ENCODE measurements at places on chromosomes 2 and 18.

DNA sequence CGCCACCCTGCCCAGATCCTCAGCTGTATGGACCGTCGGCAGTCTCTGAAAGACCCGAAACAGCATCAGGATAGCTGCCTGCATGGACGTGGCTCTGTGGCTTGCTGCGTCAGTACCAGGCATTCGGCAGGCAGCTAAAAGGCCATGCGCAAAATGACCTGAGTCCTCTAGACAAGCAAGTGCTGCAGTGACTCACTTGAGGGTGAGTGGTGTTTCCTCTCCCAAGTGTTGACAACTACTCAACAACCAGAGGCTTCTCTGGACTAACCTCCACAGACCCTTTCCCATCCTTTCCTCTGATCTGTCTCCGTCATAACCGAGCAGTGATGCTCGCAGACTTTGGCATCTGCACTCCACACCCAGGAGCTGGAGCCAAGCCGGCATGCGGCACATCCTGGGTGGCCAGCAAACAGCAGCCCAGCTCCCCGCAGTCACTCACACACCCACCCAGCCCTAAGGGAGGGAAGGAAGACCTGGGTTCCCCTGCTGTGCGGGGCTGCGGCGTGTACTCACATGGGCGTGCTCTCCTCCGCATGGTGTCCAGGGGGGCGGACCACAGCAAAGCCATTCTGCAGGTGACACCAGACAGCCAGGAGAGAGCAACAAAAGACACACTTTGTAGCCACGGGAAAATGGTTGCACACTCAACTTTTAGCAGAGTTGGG lies 239.3 kb downstream of the TWIST2 start:
- DNase-seq, result no peak

DNA sequence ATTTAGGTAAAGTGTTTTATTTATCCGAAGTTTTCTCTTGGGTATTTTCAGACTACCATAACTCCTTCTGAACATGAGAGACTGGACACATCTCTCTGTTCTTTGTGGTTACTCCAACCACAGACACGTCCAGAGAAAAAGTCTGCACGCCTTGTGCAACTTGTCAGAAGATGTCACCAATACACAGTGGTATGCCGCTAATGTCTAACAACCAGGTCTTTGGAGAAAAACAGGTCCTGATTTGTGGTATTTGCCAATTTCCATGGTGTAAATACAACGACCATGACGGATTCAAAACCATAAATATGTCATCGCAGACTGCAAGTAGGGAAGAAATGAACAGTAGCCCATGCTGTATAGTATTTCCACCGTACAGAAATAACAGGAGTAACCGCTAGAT lies 620.6 kb upstream of the ID2 start:
- DNase-seq, result peak; percentile 94

- no peak for DNase-seq
Measured at GRCh38 chr2:65465857-65466256, 33.5 kb upstream of the SPRED2 start.

DNA sequence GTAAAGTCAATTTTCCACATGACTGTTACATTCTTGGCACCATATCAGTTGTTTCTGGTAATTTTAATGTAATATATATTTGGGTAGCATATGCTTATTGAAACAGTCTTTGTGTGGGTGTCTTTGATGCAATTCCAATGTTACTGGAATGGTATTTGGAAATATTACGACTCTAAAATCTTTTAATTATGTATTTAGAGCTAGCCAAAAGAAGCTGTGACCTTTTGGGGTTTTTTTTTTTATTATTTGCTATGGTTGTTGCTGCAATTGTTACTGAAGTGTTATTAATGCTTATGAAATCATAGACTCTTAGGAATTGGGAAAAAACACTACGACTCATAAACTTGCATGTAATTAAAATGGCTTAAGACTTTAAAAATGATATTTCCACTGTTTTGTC lies 95.9 kb downstream of the AOX1 start:
- no peak for DNase-seq

DNA sequence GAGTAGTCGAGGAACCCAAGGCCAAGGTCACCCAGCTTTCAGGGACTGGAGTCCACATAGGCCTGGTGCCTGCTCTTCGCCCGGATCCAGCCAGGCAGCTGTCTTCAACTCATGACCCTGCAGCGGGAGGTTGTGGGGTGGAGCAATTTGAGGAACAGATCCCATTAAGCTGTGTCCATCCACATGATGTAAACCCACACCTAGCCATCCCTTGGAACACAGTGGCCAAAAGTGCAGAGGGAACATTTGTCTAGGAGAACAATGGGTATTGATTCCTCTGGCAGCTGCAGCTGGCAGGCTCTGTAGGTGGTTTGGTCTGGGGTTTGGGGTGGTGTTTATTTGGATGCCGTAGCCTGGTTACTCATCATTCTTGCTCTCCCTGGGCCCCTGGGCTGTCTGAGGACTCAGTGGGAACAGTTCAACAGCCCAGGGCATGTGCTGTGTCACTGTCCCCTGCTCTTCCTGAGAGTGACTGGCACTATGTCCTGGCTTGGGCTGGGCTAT lies 99.4 kb downstream of the TFCP2L1 start:
- peak; percentile 9 for DNase-seq

DNA sequence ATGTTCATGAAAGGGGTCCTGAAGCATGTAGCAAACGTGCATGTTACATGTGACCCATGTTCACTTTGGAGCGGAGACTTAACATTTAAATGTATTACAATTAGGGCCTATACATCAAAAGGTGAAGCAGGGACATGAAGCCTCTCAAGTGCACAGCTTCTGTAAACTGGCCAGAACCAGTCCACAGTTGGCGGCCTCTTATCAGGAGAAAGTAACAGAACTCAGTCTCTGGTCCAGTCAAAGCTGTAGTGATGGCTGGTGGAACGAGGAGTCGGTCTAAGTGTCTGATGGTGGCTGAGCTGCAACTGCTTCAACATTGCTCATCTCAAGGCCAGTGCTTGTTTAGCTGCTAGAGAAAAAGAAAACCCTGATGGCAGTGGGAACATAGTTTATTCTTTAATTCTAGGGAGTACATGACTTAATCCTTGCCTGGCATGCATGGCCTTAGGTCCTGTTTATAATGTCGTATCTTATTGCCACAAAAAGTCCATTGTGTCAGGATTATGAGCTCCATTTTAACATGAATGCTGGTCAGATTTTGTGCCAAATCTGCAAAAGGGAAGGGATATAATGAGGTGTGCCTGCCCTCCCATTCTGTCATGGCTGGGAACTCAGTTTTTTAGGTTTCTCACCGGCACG lies 22.2 kb upstream of the YES1 start:
- DNase-seq, result no peak

GRCh38 chr2:33158482-33159003 lies 211.8 kb downstream of the LTBP1 start:
- DNase-seq, result no peak

- no peak for DNase-seq
Measured at GRCh38 chr2:101609433-101609832, 88.1 kb upstream of the MAP4K4 start.

DNA sequence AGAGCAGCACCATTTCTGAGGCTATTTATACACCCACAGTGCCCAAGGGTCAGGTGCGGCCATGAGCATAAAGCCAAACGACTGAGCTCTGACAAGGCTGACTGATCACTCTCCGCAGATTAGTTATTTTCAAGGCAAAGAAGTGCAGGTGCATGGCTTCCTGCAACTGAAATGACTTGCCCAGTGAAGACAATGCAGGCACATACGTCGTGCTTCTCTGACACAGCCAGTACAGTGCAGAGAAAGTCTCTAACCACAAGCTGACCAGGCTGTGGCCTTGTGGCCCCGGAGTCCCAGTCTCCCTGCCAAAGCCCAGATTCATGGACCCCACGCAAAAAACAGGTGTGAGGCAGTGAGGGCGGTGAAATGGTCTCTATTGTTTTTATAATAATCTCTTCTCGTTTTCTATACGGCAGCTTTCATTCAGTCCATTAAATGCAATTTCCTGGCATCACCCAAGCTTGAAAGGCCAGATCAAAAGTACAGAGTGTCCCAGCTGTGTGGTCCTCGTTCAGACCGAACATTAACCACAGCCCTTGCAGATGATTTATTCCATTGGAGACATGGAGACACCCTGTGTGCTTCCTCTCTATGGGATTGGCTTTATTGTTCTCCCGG lies 447.0 kb upstream of the ID2 start:
- no peak for DNase-seq

GRCh38 chr18:58541789-58542425 lies 87.0 kb downstream of the ALPK2 start:
- DNase-seq, result peak; percentile 82
